ENCODE measurements at places on chromosomes 1 and 21. TPM values are rescaled to one million over a fixed set of nuclear protein-coding genes. Genes with fewer than 3 reads are reported as not detected.

- no peak for DNase-seq
These were observed 833.5 kb downstream of the ADGRL2 start for GRCh38 chr1:82634266-82634665.

CLEC20A gene
- total RNA-seq: not detected

DNA sequence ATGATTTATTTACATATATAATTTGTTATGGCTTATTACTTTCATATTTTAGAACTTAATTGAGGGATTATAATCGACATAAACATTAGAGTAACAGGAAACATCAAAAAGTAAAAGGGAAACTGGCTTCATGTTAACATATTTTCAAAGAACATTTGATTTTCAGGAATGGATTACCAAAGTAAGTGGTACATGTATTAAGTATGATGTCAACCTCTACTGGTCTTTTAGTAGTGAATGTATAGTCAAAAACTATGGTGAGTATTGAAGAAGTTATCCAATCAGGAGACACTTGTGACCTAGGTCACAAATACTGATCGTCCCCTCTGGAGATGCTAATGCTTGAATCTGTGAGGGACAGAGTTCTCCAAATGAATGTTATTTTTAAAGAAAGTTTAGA is 768.9 kb upstream of the ADGRL4 start:
- DNase-seq: no peak

CHIA gene
- not detected for total RNA-seq

DNA sequence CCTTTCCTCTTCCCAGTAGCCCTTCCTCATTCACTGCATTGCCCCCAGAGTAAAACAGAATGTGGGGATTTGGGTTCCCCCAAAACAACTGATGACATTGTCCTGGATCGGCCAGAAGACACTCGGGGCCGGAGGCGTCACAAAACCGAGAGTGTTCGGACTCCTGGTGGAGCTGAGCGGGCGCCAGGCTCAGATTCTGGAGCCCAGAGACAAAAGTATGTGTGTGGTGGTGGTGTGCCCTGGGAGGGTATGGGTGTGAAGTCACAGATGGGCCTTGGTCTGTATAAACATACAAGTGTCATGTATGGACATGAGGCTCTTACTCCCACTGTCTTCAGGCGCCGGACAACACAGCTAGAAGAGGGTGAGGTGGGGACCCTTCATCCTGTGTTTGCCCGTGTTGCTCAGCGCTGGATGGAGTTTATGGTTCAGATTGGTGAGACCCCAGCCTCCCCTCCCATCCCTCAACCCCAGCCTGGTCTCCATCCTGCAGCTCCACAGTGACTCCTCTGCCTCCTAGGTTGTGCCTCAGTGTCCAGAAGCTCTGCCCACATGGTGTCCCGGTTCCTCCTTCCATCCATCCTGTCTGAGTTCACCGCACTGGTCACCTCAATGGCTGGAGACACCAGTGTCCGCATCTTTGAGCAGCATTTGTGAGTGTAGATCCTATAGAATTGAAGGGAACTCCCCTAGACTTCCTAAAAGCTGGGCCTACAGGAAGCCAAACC is 12.4 kb downstream of the HYI start:
- no peak for DNase-seq

DNA sequence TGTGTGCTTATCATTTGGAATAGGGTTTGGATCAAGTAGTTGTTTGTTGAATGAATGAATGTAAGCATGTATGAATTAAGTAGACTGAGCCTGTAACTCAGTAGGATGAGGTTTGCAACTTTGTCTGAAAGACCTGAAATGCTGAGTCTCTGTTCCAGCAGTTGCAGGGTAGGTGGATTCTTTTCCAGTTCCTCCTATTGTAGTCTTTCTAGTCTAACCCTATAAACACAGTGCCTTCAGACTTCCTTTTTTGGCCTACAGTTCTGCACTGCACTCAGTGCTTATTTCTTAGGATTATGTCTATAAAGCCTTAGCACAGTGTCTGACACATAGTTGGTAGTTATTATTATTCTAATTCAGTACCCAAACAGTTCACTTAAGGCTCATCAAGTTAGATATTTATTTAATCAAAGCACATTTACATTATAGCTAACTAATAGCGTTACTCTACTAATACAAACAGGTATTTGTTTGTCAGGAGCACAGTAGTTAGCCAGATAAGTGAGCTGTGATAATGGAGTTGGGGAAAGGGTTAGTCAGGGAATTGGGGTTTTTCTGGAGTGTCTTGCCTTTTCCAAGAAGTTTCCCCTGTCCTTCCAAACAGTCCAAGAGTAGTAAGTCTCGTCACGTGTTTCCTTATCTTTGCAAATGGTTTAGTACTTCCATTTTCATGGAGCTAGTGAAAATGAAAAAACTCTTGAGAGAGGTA is 45.0 kb downstream of the ABCD3 start:
- DNase-seq: no peak

ERG gene
- total RNA-seq: not detected

DNA sequence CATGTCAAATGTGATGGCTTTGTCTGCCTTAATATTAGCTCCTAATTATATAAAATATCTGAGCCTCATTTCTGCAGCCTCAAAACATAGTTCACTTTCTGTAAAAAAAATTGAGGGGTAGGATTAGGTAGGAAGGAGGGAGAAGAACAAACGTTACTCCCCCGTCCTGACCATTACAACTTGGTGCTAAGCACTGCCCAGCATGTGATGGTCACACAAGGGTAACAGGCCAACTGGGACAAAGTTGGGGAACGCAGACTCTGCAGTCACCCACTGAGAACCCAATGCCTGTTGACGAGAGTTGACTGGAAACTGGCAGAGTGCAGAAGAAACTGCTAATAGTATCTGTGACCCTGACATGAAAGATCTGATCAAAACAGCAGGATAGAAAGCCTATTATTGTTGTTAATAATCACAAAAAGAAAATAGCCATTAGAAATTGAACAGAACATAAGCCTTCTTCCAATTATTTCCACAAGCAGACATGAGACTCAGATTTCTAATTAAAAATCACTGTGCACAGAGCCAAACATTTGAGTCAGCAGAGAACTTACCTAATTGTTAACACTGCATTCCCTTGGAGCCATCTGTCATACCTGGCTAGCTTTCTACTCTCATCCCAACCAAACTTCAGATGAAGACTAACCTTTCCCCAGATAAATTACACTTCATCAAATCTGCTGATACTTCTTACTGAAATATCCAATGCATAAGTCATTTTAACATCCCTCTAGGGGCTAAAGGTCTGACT is 5.5 kb downstream of the SORT1 start:
- DNase-seq: peak; percentile 79

DNA sequence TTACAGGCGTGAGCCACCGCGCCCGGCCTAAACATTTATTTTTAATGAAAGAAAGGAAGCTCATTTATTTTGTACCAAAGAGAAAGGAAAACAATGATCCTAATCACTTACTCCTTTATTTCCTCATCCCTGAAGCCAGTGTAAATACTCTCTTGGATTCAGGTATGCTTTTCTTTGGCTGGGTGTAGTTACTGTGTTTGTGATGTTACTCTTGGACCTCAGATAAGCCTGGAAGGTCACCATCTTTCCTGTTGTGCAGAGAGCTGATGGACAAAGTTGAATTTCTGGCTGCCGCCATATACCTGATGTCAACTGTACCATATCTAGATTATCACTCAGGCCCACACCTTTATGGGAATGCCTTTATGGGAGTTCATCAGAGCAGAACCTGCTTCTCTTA is 35.4 kb upstream of the FOXE3 start:
- DNase-seq: no peak

SMPDL3B gene
- total RNA-seq: 0.68 TPM
